HCT116 (cell line): ENCODE measurements at places on chromosomes 5 and 9. TPM values are rescaled to one million over a fixed set of nuclear protein-coding genes. Genes with fewer than 3 reads are reported as not detected.

WDR31 gene
- 5.9 TPM for total RNA-seq

C9orf153 gene
- not detected for total RNA-seq

CYSRT1 gene
- 4.3 TPM for total RNA-seq

OR1Q1 gene
- total RNA-seq, result not detected

GRCh38 chr5:154236536-154237375, 46.2 kb downstream of the GALNT10 start:
- no peak for DNase-seq
- H3K4me1 ChIP-seq, result no peaks in the 10 kb centered on the region
- H3K4me3 ChIP-seq, result no peak overlapping the region
- no peaks in the 10 kb centered on the region for H3K27me3 ChIP-seq
- no peak overlapping the region for H3K27ac ChIP-seq
- H3K36me3 ChIP-seq, result no peaks in the 10 kb centered on the region

DNA sequence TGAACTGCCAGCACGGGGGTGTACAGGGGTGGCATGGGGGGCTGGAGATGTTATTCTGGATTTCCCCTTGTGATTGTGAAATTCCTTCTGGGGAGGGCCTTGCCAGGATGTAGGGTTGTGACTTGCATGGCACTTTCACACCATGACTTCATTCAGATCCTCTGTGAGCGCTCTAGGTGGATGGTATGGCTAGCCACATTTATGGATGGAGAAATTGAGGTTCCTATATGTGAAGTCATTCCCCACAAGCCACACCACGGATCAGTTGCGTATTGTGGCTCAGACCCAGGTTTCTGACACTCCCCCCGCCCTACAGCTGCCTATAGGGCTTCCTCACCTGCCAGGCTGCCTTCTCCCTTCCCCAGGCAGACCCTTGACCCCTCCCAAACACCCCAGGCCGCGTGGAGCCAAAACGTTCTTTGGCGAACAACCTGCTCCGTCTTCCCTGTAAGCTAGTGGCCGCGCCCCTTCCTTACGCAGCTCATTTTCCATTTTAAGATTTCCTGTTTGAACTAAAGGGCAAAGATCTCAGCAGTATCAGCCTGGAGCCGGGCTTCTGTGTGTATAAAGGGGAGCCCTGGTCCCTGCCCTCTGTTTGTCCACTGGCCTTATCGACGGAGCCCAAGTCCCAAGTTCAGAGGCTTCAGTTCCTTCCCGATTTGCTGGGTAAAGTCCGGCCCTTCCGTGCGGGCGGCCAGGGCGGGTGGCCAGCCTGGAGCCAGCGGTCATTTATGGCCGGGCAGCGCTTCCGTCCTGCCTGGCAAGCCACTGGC, 97.8 kb upstream of the KLF4 start:
- H3K4me3 ChIP-seq, result no peak overlapping the region
- H3K27me3 ChIP-seq, result no peaks in the 10 kb centered on the region

GRCh38 chr5:68344447-68345111, 129.0 kb downstream of the PIK3R1 start:
- peaks cover 10% of the 10 kb centered on the region for H3K4me1 ChIP-seq
- H3K4me3 ChIP-seq, result 0 out of 2 replicates have a peak overlapping the region, but pooled peaks have one; percentile 21
- H3K27ac ChIP-seq, result no peak overlapping the region
- DNase-seq, result no peak
- H3K27me3 ChIP-seq, result no peaks in the 10 kb centered on the region
- no peaks in the 10 kb centered on the region for H3K36me3 ChIP-seq

- H3K27ac ChIP-seq, result no peak overlapping the region
- H3K36me3 ChIP-seq, result no peaks in the 10 kb centered on the region
- H3K4me1 ChIP-seq, result no peaks in the 10 kb centered on the region
Measured at GRCh38 chr5:89396278-89396954, 513.4 kb upstream of the MEF2C start.

- DNase-seq, result no peak
- no peak overlapping the region for H3K27ac ChIP-seq
- no peak overlapping the region for H3K4me3 ChIP-seq
Measured at GRCh38 chr5:37490120-37490810, 111.1 kb downstream of the WDR70 start.

- no peak overlapping the region for H3K4me3 ChIP-seq
- no peak overlapping the region for H3K27ac ChIP-seq
- no peak for DNase-seq
- no peaks in the 10 kb centered on the region for H3K27me3 ChIP-seq
Measured at GRCh38 chr5:62259699-62260250, 46.2 kb upstream of the KIF2A start.

- DNase-seq, result no peak
- no peak overlapping the region for H3K27ac ChIP-seq
- H3K36me3 ChIP-seq, result no peaks in the 10 kb centered on the region
- no peaks in the 10 kb centered on the region for H3K4me1 ChIP-seq
Measured at GRCh38 chr9:6673326-6674025, 27.9 kb upstream of the GLDC start.

GRCh38 chr9:136117291-136117915, 1.3 kb downstream of the TMEM250 start:
- DNase-seq, result no peak
- H3K4me1 ChIP-seq, result peaks cover 17% of the 10 kb centered on the region
- H3K27me3 ChIP-seq, result no peaks in the 10 kb centered on the region
- H3K4me3 ChIP-seq, result peak overlapping the region; percentile 74

- H3K36me3 ChIP-seq, result no peaks in the 10 kb centered on the region
- no peaks in the 10 kb centered on the region for H3K27me3 ChIP-seq
- no peak overlapping the region for H3K4me3 ChIP-seq
- no peak for DNase-seq
- no peaks in the 10 kb centered on the region for H3K4me1 ChIP-seq
Measured at GRCh38 chr5:54347221-54347865, 37.0 kb upstream of the ARL15 start.

DNA sequence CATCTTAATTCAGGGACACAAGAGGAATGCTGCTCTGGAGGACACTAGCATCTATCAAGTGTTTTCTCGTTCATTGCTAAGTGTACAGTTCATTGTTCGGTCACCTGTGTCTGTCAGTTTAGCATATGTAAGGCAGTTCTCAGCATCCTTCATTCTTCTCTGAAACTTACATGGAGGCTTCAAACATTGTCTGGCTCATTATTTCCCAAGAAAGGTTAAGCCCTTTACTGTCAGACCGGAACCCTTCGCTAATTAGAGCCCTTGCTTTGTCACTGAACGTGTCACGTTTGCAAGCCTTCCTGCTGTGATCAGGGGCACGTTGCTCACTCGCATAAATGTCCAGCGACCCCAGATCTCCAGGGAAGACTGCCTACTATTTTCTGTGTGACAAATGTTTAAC, 62.3 kb upstream of the RIOK2 start:
- H3K4me1 ChIP-seq, result no peaks in the 10 kb centered on the region
- H3K4me3 ChIP-seq, result no peak overlapping the region
- no peak for DNase-seq
